ENCODE measurements at places on chromosomes 2 and 18. TPM values are rescaled to one million over a fixed set of nuclear protein-coding genes. Genes with fewer than 3 reads are reported as not detected.

GRCh38 chr2:62939735-62940491 lies 110.7 kb upstream of the OTX1 start:
- H3K4me3 ChIP-seq, result no peak overlapping the region
- no peak overlapping the region for H3K27ac ChIP-seq
- no peaks in the 10 kb centered on the region for H3K27me3 ChIP-seq
- H3K36me3 ChIP-seq, result no peaks in the 10 kb centered on the region
- no peaks in the 10 kb centered on the region for H3K4me1 ChIP-seq

DNA sequence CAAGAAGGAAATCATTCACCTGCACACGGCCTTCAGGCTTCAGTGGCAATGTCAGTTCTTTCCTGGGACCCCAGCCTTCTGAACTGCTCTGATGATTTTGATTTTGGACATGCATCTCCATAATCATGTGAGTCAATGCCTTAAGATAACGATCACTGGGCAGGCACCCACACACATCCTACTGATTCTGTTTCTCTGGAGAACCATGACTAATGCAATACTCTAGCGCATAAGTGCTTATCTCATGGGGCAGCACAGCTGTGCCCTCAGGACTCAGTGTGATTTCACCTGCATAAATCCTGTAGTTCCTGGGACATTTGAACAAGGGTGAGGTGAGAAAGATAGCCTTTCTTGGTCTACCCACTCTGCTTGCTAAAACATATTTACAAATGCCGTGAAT lies 144.6 kb downstream of the AKAIN1 start:
- H3K27me3 ChIP-seq, result no peaks in the 10 kb centered on the region
- no peak for DNase-seq
- H3K36me3 ChIP-seq, result no peaks in the 10 kb centered on the region
- no peak overlapping the region for H3K27ac ChIP-seq
- H3K4me3 ChIP-seq, result no peak overlapping the region

GRCh38 chr2:224561234-224562005 lies 23.7 kb downstream of the CUL3 start:
- no peak overlapping the region for H3K4me3 ChIP-seq
- no peak overlapping the region for H3K27ac ChIP-seq
- no peaks in the 10 kb centered on the region for H3K4me1 ChIP-seq
- H3K27me3 ChIP-seq, result no peaks in the 10 kb centered on the region
- no peaks in the 10 kb centered on the region for H3K36me3 ChIP-seq

- no peak overlapping the region for H3K27ac ChIP-seq
- DNase-seq, result no peak
- H3K4me1 ChIP-seq, result no peaks in the 10 kb centered on the region
- no peak overlapping the region for H3K4me3 ChIP-seq
- no peaks in the 10 kb centered on the region for H3K36me3 ChIP-seq
These were observed 84.4 kb upstream of the TWIST2 start for GRCh38 chr2:238763471-238763995.

DNA sequence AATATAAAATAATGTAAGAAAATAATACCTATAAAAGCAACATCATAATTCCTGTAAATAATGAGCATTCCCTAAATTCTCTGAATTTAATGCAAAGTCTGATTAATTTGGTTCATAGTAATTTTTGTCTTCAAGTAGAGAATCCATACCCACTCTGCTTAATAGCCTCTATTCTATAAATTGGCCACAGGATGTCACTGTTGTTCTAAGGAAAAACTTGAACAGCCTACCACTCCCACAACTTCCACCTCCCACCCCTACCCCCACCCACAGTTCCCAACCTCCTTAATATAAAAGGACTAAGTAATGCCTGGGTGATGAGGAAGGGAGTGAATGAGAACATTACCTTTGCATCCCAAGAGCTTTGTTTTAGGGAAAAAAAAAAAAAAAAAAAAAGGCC lies 27.2 kb upstream of the BBS5 start:
- no peaks in the 10 kb centered on the region for H3K27me3 ChIP-seq
- H3K4me1 ChIP-seq, result no peaks in the 10 kb centered on the region
- H3K4me3 ChIP-seq, result no peak overlapping the region
- no peaks in the 10 kb centered on the region for H3K36me3 ChIP-seq
- peak; percentile 39 for DNase-seq
- H3K27ac ChIP-seq, result no peak overlapping the region

- H3K27ac ChIP-seq, result no peak overlapping the region
- DNase-seq, result peak; percentile 37
- no peak overlapping the region for H3K4me3 ChIP-seq
- H3K36me3 ChIP-seq, result no peaks in the 10 kb centered on the region
- no peaks in the 10 kb centered on the region for H3K27me3 ChIP-seq
- H3K4me1 ChIP-seq, result peaks cover 8% of the 10 kb centered on the region
These were observed 187.6 kb upstream of the ARL4C start for GRCh38 chr2:234684466-234684865.

GRCh38 chr2:205947621-205948495 lies 138.1 kb downstream of the INO80D start:
- H3K27ac ChIP-seq, result peak overlapping the region; percentile 8
- H3K4me3 ChIP-seq, result no peak overlapping the region
- H3K36me3 ChIP-seq, result no peaks in the 10 kb centered on the region
- peak; percentile 98 for DNase-seq
- H3K4me1 ChIP-seq, result peaks cover 5% of the 10 kb centered on the region

DNA sequence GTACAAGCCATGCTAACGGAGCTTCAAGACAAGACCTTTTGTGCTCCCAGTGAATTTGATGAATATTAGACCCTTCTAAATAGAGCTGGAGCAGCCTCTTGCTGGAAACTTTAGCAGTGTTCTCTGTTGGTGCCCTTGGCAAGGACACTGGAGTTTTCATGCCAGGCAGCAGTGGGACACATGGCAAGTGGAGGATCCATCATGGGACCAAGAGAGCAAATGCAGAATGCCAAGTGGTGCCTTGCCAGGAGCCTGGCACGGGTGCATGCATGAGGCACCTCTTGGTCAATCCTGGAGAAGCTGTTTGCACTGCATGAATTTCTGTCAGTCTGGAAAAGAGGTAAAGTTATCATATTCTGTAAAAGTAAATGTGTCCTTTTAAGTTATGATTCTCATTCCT lies 59.1 kb downstream of the NETO1 start:
- no peak for DNase-seq
- H3K4me1 ChIP-seq, result no peaks in the 10 kb centered on the region
- H3K27me3 ChIP-seq, result no peaks in the 10 kb centered on the region
- H3K27ac ChIP-seq, result no peak overlapping the region
- H3K36me3 ChIP-seq, result no peaks in the 10 kb centered on the region

- H3K4me3 ChIP-seq, result no peak overlapping the region
- peak; percentile 47 for DNase-seq
- H3K27me3 ChIP-seq, result peaks cover 4% of the 10 kb centered on the region
- H3K27ac ChIP-seq, result peak overlapping the region; percentile 31
- peaks cover 31% of the 10 kb centered on the region for H3K4me1 ChIP-seq
These were observed 212.8 kb upstream of the SOX11 start for GRCh38 chr2:5479265-5479928.

DNA sequence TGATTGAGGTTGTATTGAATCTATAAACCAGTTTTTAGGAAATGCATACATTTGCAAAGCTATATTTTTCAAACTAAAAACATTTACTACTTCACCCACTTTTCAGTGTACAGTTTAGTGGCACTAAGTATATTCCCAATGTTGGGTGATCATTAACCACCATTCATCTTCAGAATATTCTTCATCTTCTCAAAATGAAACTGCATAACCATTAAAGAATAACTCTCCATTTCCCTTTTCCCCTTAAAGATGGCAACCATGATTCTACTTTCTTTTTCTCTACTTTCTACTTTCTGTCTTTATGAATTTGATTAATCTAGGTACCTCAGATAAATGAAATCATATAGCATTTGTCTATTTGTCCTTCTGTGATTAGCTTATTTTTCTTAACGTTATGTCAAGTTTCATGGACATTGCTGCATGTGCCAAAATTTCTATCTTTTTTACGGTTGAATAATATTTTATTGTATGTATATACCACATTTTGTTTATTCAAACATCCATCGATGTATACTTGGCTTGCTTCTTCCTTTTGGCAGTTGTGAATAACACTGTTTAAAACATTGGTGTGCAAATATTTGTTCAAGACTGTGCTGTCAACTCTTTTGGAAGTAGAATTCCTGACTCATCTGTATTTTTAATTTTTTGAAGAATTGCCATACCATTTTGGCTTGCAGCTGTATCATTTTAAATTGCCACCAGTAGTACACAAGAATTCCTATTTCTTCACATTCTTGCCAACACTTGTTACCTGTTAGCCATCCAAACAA lies 104.9 kb downstream of the RPRM start:
- no peaks in the 10 kb centered on the region for H3K4me1 ChIP-seq
- DNase-seq, result no peak
- H3K4me3 ChIP-seq, result no peak overlapping the region
- H3K27ac ChIP-seq, result no peak overlapping the region
- no peaks in the 10 kb centered on the region for H3K27me3 ChIP-seq

DNA sequence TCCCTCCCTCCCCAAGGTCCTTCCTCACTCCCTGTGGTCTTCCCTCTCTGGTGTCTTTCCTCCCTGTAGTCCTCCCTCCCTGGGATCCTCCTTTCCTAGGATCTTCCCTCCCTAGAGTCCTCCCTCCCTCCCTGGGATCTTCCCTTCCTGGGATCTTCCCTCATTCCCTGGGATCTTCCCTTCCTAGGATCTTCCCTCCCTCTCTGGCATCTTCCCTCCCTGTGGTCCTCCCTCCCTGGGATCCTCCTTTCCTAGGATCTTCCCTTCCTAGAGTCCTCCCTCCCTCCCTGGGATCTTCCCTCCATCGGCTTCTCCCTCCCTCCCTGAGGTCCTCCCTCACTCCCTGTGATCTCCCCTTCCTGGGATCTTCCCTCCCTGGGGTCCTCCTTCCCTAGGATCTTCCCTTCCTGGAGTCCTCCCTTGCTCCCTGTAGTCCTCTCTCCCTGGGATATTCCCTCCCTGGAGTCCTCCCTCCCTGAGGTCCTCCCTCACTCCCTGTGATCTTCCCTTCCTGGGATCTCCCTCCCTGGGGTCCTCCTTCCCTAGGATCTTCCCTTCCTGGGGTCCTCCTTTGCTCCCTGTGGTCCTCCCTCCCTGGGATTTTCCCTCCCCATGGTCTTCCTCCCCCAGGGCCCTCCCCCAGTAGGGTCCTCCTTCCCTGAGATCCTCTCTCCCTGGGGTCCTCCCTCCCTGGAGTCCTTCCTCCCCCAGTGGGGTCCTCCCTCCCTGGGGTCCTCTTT lies 23.0 kb downstream of the STK25 start:
- H3K4me3 ChIP-seq, result no peak overlapping the region
- H3K27ac ChIP-seq, result no peak overlapping the region
- peaks cover 29% of the 10 kb centered on the region for H3K4me1 ChIP-seq
- no peaks in the 10 kb centered on the region for H3K27me3 ChIP-seq
- no peak for DNase-seq
- H3K36me3 ChIP-seq, result peaks cover 18% of the 10 kb centered on the region

- H3K4me1 ChIP-seq, result peaks cover 3% of the 10 kb centered on the region
- no peaks in the 10 kb centered on the region for H3K27me3 ChIP-seq
- no peak overlapping the region for H3K27ac ChIP-seq
- peaks cover 41% of the 10 kb centered on the region for H3K36me3 ChIP-seq
- no peak for DNase-seq
- H3K4me3 ChIP-seq, result no peak overlapping the region
These were observed 4.6 kb downstream of the ATG16L1 start for GRCh38 chr2:233256048-233256447.

DNA sequence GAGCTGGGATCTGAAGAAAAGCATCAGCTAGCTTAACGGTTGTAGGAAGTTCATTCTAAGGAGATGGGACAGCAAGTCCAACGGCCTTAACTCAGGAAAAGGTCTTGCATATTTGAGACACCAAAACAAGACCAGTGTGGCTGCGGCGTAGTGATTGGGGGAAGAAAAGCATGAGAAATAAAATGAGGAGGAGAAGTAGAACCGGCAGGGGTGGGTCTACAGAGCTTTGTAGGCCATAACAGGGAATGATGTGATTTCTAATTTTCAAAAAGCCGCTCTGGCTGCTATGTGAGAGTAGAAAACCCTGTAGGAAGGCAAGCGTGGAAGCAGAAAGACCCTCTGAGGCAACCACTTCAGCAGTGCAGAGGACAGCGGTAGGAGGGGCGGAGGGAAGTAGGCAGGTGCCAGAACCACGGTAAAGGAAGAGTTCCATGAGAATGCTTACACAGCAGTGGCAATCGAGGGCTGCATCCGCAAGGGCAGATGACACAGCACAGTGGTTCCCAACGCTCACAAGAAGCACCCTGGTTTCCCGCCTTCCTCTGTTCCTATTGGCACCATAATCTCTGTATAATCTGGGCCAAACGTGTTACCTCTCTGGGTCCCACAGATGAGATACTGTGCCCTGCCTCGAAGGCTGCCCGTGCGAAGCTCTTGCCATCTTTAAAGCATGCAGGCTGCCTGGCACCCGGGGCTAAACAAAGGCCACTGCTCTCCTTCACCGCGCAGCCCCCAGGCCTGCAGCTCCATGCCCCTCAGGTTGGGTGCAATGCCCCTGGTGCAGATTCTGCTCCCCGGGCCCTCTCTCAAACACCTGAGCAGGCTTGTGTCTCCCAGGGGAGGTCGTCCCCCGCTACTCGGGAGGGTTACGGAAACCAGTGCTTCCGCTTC lies 795 bp downstream of the ANKRD39 start:
- no peak for DNase-seq
- peaks cover 29% of the 10 kb centered on the region for H3K4me1 ChIP-seq
- peaks cover 36% of the 10 kb centered on the region for H3K36me3 ChIP-seq
- H3K27me3 ChIP-seq, result no peaks in the 10 kb centered on the region

GRCh38 chr2:161165266-161165665 lies 5.0 kb downstream of the TANK start:
- H3K4me1 ChIP-seq, result no peaks in the 10 kb centered on the region
- DNase-seq, result no peak
- H3K4me3 ChIP-seq, result no peak overlapping the region
- H3K36me3 ChIP-seq, result peaks cover 6% of the 10 kb centered on the region
- no peak overlapping the region for H3K27ac ChIP-seq

GRCh38 chr2:56127463-56128152 lies 56.2 kb upstream of the CCDC85A start:
- no peaks in the 10 kb centered on the region for H3K36me3 ChIP-seq
- H3K4me1 ChIP-seq, result no peaks in the 10 kb centered on the region
- H3K27ac ChIP-seq, result no peak overlapping the region
- no peaks in the 10 kb centered on the region for H3K27me3 ChIP-seq
- H3K4me3 ChIP-seq, result no peak overlapping the region
- DNase-seq, result no peak

GRCh38 chr2:137467246-137467862 lies 496.9 kb upstream of the HNMT start:
- H3K4me1 ChIP-seq, result no peaks in the 10 kb centered on the region
- H3K4me3 ChIP-seq, result no peak overlapping the region
- H3K36me3 ChIP-seq, result no peaks in the 10 kb centered on the region
- no peaks in the 10 kb centered on the region for H3K27me3 ChIP-seq

- no peak overlapping the region for H3K4me3 ChIP-seq
- no peak overlapping the region for H3K27ac ChIP-seq
- H3K36me3 ChIP-seq, result no peaks in the 10 kb centered on the region
- DNase-seq, result no peak
- peaks cover 6% of the 10 kb centered on the region for H3K4me1 ChIP-seq
- H3K27me3 ChIP-seq, result no peaks in the 10 kb centered on the region
These were observed 44.6 kb downstream of the TMEFF2 start for GRCh38 chr2:192150166-192150565.

GRCh38 chr18:62682371-62682770 lies 33.0 kb upstream of the PHLPP1 start:
- no peak for DNase-seq
- H3K4me3 ChIP-seq, result no peak overlapping the region
- H3K27ac ChIP-seq, result no peak overlapping the region
- no peaks in the 10 kb centered on the region for H3K36me3 ChIP-seq
- no peaks in the 10 kb centered on the region for H3K27me3 ChIP-seq

The SGPP2 gene
- total RNA-seq, result not detected

The FNDC4 gene
- 11.0 TPM for total RNA-seq

The ADRA2B gene
- total RNA-seq, result 2.3 TPM

The PCARE gene
- 0.09 TPM for total RNA-seq

The LRRC30 gene
- total RNA-seq, result 6.5 TPM

The ASB3 gene
- total RNA-seq, result 20.2 TPM
